ENCODE measurements at places on chromosomes 4 and X.

DNA sequence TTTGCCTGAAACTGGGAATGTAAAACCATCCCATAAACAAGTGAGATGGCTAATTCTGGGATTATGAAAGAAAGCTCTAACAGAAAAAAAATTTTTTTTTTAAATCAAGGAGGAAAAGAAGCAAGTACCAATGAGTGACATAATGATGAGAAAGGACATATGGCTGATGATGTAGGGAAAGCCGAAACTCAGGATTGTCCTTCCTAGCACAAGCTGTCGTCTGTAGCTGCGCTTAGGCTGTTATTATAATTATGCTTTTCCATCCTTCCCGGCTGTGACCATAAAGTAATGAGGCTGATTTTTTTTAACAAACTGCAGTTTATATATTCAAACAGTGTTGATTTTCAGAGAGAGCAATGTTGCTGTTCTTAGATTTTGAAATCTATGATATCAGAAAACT is 209.8 kb upstream of the NOCT start:
- DNase-seq: no peak

GRCh38 chr4:6755088-6755753 is 27.3 kb upstream of the KIAA0232 start:
- DNase-seq: no peak

DNA sequence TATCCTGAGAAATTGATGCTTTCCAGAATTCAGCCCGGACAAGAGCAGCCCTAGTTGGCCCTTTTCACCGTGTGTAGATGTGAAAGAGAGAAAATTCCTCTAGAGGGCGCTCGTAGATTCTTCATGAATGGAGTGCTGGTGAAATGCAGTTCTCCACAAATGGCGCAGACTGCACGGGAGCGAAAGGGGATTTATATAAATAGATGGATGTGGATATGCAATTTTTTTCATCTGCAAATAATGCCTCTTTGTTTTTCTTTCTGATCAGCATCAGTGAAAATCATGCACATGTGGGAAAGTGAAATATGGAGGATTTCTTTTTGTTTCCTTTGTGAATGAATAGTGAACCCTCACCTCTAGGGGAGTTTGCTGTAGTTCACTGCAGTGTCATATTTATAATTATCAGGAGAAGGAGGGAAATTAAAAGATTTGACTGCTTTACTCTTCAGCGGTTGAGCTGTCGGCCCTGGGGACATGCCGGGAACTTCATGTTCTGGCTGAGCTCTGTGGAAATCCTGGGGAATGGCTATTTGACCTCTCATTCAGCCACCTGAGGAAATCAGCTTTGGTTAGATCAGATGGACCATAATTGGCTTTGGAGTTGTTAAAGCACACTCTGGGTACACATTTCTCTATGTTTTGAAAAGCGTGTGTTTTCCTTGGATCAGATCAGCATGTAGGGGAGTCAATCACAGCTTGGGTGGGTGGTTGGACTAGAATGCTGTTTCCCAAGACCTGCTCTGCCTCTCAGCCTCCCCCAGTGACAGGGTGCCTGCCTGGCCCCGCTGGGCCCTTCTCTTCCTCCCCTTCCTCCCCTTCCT is 115.0 kb upstream of the SHISA3 start:
- no peak for DNase-seq

- no peak for DNase-seq
Observed at GRCh38 chr4:38856524-38857337, at the start of gene TLR6. Gene TLR6, minus strand, starts transcription at chr4:38856817. Its CDS starts 27,344 bp downstream, at chr4:38829473.

DNA sequence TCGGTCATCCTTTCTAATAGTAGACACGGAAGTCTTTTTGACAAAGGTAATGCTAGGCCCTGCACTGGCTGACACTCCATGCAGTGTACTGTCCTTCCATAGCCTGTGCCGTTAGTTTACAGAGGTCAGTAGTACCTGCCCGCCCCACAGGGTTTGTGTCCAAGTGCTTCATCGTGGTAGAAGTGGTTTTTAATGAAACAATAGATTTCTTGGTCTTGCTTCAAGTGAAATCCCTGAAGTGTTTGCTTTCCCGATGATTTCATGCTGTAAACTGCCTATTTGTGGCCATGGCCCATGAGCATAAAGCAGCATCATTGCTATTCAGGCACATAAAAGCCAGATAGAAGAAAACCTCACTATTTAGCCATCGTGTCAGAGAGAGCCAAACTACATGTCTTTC is 139.3 kb downstream of the GPR143 start:
- DNase-seq: no peak

- DNase-seq: no peak
Observed at GRCh38 chr4:186704057-186704456, 19.6 kb downstream of the FAT1 start.

GRCh38 chr4:152415980-152416379 is 119.9 kb downstream of the FBXW7 start:
- DNase-seq: no peak

DNA sequence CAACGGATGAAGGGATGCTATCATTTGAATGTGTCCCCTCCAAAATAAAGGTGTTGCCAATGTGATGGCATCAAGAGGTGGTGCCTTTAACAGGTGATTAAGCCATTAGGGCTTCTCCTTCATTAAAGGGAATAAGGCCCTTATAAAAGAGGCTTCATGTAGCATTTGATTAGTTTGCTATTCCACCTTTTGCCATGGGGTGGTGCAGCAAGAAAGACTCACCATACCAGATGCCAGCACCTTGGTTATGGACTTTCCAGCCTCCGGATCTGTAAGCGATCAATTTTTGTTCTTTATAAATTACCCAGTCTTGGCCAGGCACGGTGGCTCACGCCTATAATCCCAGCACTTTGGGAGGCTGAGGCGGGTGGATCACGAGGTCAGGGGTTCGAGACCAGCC is 7.9 kb upstream of the SLC25A43 start:
- no peak for DNase-seq

DNA sequence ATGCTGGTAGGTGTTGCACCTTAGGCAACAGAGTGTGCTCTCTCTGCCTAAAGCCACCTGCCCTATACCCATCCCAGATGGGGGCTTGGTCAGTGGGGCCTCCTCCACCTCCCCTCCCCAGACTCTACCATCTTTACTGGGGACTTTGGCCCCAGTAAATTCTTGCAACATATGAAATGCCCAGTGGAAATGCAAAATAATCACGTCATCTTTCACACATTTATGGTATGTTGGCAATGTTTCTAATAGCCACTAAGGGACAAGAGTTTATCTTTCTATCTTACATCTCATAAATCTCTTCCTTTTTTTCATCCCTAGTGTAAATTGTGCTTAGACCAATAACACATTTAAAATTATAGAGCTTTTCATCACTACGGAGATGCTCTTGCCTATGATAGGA is 103.0 kb upstream of the MAML3 start:
- DNase-seq: no peak

- DNase-seq: no peak
Observed at GRCh38 chr4:57191523-57192034, 81.4 kb upstream of the IGFBP7 start.

- no peak for DNase-seq
Observed at GRCh38 chrX:24528605-24529004, 63.5 kb downstream of the PDK3 start.

- DNase-seq: no peak
Observed at GRCh38 chr4:159266981-159267868, 164.3 kb downstream of the RAPGEF2 start.

GRCh38 chr4:188194421-188194820 is 55.2 kb downstream of the TRIML1 start:
- DNase-seq: no peak

- no peak for DNase-seq
Observed at GRCh38 chr4:100042235-100042634, 92.2 kb upstream of the H2AZ1 start.

- DNase-seq: no peak
Observed at GRCh38 chrX:107571296-107571998, 56.9 kb upstream of the PRPS1 start.

DNA sequence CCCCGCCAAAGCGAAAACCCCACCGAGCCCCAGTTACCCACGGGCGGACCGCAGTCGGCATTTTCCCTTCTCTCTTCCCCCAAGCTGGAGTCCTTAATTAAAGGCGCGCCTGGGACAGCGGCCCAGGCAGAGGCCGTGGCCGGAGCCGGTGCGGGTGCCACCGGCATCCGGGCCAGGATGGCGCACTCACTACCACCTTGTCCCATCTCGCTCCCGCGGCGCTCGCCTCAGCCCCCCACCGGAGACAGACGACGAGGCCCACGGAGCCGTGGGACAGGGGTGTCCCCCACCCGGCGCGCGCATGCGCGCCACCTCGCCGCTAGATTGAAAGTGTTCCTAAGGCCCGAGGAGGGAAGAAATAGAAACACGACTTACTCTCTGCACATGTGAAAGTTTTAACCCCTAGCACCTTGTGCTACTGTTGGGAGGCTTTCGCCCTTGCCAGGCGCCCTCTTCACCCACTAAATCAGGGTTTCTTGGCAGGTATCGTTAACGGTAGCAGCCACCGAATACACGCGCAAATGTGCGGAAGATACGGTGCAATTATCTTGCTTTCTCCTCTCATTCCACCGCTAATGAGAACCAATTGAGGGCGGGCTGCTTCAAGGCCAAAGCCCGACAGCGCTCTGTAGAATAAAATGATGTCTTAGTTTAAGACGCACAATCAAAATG is 64.3 kb upstream of the CCDC160 start:
- no peak for DNase-seq

GRCh38 chr4:74772106-74772505 is 22.2 kb downstream of the BTC start:
- no peak for DNase-seq

- no peak for DNase-seq
Observed at GRCh38 chr4:602559-602942, 22.8 kb upstream of the PDE6B start.

- no peak for DNase-seq
Observed at GRCh38 chr4:153799694-153800074, 10.8 kb upstream of the SFRP2 start.

- DNase-seq: no peak
Observed at GRCh38 chr4:150297861-150298474, 219.7 kb downstream of the DCLK2 start.

DNA sequence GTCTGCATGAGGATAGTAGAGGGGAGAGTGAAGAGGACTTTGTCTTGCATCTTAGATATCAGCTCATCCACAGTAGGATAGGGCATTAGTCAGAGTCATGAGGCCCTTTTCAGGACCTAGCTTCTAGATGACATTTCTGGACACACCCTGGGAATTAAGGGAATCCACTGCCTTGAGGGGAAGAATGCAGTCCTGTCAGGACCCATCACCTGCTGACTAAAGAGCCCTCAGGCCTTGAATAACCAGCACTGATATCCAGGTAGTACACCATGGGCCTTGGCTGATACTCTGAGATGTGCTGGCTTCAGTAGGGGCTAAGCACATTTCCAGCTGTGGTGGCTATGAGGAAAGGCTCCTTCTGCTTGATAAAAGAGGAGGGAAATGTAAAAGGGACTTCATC is 134.4 kb downstream of the EDA2R start:
- DNase-seq: no peak

DNA sequence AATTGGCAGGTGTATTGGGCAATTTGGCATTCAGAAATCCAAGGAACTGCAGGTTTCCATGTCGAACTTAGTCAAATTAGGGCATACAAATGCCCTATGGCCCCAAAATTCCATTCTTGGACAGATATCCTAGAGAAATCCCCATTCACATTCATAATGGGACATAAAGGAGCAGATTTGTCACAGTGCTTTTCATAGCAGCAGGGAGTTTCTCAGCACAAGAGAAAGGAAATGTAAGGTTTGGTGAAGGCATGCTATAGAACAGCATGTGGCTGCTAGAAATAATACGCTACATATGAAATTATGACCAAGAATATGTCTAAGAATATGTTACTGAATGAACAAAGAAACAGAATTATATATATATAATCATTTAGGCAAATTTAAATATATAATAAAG is 437.5 kb upstream of the BOD1L1 start:
- DNase-seq: no peak

DNA sequence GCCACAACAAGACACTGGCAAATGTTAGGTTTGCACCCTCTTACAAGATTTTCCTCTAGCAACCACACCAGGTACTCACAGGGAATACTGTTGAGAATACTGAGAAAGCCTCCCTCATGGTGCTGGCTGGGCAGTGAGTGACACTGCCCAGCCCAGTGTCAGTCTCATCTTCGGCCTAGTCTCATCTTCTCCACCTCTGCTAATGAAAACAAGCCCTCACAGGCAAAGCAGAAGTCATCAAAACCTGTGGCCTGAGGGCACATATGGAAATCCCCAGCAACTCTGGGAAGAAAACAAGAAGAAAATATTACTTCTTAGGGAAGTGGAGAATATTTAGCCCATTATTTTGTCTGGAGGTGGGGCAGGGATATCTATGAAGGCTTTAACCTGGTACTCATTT is 7.9 kb upstream of the ADAM29 start:
- DNase-seq: no peak

GRCh38 chr4:80125252-80126177 is 52.5 kb upstream of the ANTXR2 start:
- no peak for DNase-seq

- DNase-seq: no peak
Observed at GRCh38 chrX:1322393-1322792, 14.2 kb upstream of the IL3RA start.

DNA sequence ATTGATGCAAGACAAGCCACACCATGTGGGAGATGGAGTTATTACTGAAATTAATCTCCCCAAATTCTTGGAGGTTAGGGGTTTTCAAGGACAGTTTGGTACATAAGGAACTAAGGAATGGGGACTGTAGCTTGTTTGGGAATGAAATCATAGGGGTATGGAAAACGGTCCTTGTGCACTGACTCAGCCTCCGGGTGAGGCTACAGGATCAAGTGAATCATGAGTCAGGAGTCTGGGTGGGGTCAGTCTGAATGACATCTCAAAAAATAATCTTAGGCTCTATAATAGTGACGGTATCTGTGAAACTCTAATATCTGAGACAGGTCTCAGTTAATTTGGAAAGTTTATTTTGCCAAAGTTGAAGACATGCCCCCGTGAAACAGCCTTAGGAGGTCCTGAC is 128.5 kb upstream of the CYSLTR1 start:
- DNase-seq: no peak

- no peak for DNase-seq
Observed at GRCh38 chr4:24849756-24850155, 54.4 kb downstream of the SOD3 start.

DNA sequence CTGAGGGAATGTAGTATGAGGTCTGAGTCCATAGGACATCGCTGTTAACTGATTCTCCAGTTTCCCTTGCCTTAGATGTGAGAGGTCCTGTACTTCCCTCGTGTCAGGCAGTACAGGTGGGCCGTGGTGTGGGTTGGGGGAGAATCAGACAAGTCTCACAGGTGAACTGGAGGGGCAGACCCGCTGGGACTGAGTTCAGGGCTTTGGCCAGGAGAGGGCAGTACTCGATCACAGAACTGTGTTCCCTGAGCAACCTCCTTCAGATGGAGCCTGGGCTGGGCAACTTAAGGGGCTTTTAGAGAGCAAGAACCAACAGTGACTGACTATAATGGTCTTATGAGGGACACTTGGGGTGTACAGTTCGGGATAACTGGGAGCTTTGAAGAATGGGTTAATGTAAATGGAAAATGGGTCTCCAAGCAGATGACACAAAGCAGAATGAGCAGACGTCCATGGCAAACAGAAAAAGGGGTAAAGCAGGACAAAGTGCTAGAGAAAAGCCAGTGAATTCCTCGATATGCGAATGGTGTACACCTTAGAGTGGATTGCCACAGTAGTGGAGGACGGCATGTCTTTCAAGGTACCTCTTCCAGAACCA is 83.6 kb downstream of the CCNG2 start:
- no peak for DNase-seq

GRCh38 chr4:123206016-123206415 is 190.6 kb upstream of the SPRY1 start:
- DNase-seq: no peak

All from left forelimb (tissue), 1 donor.